ENCODE measurements at places on chromosomes 12 and 14.

DNA sequence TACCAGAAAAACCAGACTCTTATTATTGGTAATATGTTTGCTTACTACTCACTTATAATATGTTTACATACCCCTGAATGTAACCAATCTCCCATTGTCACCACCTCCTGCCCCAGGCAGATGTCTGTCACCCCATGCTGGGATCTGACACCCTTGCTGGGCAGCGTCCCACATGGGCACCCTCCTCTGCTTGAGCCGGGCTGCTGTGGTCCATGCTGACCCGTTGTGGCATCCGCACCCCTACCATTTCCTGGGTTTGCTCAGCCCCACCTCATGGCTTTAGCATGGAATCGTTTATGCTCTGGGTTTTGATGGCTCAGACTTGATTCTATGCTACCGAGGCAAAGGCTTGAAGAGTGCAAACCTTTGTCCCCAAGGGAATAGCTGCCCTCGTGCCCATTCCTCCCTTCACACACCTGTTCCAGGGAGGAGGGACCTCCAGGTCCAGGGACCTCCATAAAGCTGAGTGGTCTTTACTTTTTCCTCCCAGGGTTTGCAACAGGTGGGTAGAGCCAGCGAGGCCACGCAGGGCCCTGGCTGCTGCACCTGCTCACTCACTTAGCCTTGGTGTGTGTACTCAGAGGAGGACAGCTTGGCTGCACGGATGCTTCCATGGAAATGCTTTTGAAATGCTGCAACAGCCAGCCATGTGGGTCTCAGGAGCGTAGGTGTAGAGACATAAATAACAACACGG lies 68.7 kb downstream of the PRMT8 start:
- DNase-seq: no peak

DNA sequence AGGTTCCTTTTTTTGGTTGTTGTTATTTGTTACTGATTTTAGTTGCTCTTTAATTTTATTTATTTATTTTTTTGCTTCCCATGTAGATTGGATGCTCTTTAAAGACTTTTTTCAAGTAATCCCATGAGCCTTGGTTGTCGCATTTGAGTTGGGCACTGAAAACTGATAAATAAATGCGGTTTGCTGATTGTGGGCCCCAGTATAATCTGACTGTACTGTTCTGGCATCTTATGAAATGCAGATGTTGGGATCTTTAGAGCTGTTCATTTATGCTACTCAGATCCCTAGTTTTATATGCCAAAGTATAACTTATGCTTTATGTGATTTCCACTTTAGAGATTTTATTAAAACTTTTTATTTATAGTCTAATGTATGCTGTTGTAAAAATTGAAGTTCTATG lies 33.3 kb downstream of the WNK1 start:
- DNase-seq: no peak

- DNase-seq: no peak
Measured at GRCh38 chr14:30291216-30291615, 267.7 kb upstream of the G2E3 start.

DNA sequence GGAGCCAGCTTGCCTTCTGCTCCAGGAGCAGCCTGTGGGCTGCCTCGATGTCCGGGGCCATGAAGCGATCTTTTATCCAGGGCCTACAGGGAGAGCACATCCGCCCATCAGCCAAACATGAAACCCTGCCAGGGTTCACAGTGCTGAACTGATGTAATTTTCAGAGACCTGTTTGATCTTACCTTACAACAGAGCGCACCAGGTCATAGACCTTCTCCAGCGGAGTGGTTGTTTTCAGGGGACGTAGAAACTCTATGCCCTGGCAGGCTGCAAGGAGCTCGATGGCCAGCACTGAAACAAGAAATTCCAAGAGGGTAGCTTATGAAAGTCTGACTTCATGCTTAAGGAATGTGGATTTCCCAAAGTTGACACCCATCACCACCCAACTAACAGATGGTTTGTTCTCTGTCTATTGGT lies 19.7 kb downstream of the HAL start:
- DNase-seq: no peak

DNA sequence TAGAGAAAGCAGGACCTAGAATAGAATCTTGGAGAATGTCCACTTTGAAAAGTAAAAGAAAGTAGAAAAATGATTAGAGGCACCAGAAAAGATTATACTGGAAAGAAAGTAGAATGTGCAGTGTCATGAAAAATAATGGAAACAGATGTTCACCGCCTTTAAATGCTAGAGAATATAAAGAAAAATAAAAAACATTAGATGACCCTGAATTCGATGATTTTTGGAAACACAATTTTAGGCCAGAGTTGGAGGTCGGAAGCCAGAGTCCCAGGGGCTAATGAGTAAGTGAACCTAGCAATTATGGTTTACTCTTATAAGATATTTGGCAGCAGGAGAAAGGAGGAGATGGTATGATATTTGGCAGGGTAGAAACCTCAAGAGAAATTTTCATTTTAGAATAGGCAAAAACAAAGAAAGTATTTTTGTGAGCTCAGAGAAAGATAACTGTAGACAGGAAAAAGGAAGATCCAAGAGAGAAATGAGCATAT lies 37.7 kb downstream of the GYS2 start:
- DNase-seq: no peak

DNA sequence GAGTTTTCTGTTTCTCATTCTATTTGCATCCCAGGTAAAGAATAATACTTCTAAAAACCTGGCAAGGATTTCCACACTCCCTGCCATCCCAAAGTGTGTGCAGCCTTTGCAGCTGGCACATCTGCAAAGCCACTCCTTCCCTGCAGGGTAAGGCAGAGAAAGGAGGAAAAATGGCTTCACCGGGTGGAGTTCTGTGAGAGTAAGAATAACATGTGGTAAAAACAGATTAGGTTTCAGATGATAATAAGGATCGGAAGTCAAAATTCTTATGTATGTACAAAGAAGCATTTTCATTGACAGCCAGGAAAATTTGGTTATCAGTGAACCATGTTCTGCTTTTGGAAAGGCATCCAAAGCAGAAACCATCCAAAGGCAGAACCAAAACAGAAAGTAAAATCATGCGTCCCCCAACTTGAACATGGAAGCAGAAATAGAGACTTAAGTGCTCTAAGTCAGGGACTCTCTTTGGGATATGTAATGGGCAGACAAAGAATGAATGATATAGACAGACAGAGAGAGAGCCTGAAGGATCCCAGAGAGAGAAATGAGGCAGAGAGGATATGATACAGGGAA lies 192.6 kb upstream of the CCDC196 start:
- no peak for DNase-seq

DNA sequence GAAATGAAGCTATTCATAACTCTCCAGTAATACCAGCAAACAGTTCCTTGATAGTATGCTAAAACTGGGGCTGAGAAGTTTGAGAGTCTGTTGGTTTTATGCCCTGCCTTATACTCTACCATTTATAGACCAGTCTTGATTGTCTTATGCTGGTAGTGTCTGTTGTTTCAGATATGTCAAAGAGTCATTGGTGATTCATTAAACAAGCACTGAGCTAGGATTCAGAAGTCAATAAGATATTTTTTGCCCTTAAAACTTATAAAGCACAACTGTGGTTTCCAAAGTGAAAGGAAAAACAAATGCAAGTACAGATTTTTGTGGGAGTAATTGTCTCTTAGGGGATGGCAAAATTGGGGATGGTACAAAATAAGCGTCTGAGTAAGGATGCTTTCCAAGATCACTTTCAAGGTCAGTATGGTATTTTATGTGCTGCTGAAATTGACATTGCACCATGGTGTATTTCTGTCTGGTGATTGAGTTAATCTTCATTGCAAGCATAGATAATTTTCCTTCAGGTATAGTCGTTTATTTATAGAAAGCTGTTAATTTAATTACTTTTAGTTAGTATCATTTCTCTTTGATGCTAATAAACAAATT lies 289.5 kb upstream of the E2F7 start:
- no peak for DNase-seq

DNA sequence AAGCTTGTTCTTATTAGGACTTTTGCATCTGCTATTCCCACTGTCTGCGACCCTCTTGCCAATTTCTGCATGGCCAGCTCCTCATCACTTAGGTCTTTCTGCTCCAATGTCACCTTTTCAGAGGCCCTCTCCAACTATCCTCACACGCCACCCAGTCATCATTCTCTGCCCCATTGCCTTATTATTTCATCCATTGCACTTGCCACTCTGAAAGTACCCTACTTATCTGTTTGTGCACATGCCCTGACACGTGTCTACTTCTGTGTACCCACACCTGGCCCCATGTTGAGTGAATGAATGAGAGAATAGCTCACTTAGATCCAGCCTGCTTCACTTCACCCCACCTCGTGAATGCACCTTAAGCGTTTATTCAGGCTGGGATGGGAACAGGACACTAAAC lies 218.7 kb upstream of the TBX3 start:
- no peak for DNase-seq

- DNase-seq: no peak
Measured at GRCh38 chr12:15336768-15337553, 14.7 kb downstream of the PTPRO start.

DNA sequence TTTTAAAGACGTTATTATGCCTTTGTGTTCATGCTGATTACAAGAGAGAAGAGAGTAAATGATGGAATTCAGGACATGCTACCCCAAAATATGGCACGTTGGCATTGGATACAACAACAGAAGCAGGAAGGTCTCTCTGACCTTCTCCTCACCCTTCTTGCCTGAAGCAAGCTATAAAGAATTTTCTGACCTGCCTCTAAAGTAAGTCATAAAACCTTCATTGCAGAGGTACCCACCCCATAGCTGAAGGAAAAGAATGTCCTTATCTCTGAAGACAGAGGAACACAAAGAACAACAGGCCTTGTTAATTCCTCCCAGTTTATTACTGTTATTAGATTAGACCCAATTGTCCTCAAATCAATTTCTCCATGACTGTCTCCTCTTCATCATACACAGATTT lies 176.2 kb downstream of the FBXL14 start:
- no peak for DNase-seq

DNA sequence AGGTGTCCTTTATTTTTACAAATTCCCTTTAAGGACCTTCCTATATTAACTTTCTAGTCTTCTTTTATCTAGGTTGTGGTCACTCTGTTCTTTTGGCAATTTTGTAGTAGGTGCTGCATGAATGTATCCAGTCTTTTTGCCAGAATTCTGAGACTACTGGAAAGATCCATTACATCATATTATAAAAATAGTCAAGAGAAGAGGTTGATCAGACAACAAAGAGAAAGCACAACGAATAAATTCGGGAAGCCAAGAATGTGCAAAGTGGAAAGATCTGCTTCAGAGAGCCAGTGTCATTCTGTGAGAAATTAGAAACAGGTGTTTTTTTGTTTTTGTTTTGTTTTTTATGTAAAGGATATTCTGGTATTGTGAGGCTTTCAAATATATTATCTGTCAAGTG lies 15.8 kb upstream of the SLC16A7 start:
- no peak for DNase-seq

DNA sequence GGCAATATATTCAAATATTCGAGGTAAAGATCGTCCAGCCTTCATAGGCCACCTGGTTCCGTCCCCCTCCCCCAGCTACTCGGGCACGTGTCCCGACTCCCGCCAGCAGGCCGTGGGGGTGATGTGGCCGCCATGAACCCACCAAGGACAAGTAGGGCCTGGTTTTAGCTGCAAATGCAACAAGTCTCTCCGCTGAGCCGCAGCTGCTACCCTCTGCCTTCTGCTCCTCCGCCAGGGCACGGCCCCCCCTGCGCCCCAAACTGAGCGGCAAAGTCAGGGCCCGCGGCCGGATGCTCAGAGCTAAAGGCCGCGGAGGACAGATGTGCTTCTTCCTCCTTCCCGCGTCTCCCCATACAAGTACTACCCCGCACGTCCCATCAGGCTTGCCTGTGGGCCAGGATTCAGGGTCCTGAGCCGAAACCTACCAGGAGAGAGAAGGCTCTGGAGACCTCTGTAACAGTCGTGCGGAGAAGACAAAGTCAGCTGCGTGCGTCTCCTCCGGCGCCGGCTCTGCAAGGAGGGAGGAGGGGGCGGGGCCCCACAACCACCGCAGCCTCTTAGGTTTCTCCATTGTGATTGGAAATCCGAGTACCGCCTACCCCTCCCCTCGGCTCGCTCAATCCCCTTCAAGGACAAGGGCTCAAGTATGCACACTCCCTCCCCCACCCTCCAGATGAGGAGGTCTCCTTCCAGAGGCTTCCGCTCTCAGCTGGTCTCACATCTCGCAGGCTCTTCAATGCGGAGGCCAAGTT lies at the start of gene LDHB:
TSS of gene LDHB (minus strand) at position 517 of the 752 bp plus-strand sequence. CDS start 3,171 bp downstream, outside the sequence.
- DNase-seq: peak; percentile 97

GRCh38 chr12:4855121-4855924 lies 54.4 kb upstream of the KCNA1 start:
- peak; percentile 66 for DNase-seq

GRCh38 chr14:84926656-84927055 lies 603.3 kb upstream of the FLRT2 start:
- no peak for DNase-seq

DNA sequence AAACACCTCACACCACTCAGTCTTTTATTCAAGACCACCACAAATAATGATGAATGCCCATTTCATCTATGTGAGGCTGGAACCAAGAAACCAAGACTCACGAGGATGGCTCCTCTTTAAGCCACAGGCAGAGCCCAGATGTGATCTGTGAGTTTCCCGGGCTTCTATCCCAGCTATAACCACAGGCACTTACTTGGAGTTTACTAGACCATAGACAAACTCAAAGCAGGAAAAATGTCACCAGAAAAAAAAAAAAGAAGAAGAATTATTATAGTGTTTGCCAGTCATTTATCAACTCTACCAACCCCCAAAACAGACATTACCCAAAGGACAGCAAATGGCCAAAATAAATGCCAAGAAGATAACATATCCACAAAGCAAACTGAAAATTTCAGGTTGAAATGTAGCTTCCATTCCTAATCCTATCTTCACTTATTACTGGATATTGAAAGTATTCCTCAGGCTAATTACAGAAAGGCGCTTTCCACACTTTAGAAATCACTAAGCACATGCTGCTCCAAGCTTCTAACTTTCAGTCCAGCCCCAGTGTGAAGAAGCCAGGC lies 44.7 kb downstream of the ZFYVE1 start:
- DNase-seq: no peak

GRCh38 chr12:7142056-7142644 lies 12.0 kb downstream of the CLSTN3 start:
- DNase-seq: peak; percentile 45

DNA sequence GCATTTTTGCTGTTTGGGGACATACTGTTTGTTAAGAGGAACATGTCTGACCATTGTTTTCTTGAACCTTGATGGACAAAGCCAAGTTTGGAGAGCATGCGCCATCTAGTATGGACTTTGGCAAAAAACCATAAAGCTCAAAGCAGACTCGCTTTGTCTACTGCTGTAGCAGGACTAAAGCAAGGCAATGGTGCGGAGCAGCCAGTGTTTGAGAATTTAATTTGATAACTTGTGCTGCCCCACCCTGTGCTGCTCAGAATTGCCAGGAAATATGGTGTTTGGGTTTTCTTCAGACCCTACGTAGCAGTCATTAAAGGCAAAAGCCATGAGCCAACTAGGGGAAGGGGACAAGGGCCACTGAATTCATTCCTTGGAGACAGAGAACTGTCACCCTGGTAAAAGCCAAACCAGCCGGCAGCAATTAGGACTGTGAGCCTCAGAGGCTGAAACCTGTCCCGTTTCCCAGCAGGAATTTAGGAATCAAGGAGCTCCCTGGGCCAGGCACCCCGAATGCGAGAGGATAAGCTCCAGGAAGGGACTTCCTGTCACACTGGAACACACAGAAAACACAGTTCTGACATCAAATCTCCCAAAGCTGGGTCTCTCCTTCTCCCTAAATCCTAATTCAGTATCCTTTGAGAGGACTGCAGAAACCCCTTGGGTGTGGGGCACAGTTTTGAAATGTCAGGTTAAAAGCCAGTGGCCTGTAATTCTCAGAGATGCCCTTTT lies 1.1 kb downstream of the AVIL start:
- DNase-seq: no peak

GRCh38 chr12:13428538-13429265 lies 232.2 kb downstream of the EMP1 start:
- DNase-seq: no peak

Measured in head of caudate nucleus (tissue), 42 donors.